ENCODE measurements at places on chromosomes 7 and 10.

DNA sequence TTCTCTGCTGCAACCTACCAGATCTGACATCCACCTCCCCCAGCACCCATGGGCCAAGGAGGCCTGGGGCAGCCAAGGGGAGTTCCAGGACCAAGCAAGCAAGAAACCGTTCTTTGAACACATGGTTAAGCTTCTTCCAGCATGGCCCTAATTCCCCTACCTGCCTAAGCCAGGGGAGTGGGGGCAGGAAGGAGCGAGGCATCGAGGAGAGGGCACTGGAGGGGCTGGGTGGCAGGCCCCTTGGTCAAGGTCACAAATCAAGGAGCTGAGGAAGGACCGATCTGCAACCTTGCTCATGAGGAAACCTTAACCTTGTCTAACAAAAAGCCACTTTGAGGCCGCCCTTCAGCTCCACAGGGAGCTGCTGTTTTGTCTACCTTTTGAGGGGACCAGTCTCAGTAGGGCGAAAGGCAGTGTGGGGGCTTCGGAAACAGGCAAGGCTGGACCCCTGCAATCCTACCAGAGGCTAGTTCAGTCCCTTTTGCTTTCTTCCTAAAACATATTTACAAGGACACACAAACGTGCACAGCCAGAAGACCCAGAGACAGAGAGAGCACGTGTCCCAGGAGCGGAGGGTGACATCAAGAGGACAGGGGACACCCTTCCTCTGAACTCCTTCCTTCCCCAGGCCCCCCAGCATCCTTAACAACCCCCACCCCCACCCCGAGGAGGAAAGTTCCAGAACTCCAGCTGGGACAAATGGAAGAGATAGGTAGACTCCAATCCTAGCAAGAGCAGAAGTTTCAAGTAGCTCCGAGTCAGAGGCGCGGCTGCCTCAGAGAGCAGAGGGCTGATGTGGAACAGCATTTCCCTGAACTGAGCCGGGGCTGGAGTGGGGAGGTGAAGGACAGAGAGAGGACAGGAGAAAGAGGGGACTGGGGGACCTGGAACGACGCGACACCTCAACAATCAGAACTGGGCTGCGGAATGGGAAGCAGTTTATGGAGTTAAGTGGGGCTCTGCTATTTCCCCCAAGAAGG is 28.2 kb downstream of the SPOCK2 start:
- no peak for DNase-seq

GRCh38 chr7:33959676-33960075 is 54.3 kb downstream of the BMPER start:
- DNase-seq, result no peak

- no peak for DNase-seq
Observed at GRCh38 chr10:61271127-61271780, 181.9 kb downstream of the TMEM26 start.

DNA sequence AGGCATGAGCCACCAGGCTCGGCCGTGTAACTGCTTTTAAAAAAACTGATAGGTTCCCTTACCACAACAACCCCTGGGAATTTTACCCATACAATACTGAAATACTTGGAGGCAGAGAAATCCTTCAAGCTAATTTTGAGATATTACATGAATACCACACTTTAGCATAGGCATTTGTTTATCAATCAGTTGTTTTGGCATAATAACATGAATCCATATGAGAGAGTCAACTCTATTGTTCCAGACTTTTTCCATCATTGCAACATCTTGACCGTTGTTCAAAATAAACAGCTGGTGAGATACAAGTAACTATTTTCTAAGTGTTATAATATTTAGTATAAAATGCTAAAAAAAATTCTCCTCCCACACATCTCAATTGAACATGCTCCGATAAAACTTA is 36.8 kb downstream of the LAMB4 start:
- no peak for DNase-seq

DNA sequence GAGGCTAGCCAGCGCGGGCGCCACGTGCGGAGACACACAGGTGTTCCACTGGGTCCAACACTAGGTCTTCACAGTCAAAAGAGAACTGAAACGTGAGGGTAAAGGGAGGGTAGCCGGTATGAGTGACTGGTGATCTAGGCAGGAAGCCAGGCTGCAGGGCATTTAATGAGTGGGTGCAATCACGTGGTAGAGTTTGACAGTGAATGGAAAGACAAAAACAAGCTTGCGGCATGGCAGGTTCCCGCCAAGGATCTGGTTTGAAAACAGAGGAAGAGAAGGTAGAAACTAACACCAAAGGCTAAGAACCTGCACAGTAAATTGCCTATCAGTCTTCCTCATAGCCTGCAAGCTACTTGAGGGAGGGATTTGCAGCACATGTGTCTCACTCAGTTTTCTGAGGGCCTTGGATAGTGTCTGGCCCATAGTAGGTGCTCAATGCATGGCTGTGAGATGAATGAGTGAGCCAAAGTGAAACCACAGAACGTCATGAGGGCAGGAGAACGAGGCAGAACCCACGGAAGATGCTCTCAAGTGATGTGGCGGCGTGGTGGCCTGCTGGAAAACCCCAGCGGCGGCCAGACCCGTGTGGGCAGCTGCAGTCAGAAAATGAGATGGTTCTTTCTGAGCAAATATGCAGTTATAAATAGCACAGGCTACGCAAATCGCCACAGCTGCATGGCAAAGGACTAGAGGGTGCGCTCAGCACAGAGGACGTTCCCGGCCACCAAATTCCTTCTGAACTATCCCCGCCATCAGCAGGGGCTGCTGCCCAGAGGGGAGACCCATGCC is 183.6 kb upstream of the NFE2L3 start:
- no peak for DNase-seq

GRCh38 chr7:9200626-9201025 is 767.2 kb downstream of the NXPH1 start:
- peak; percentile 75 for DNase-seq

GRCh38 chr10:56991591-56992069 is 630.6 kb upstream of the ZWINT start:
- DNase-seq, result no peak

DNA sequence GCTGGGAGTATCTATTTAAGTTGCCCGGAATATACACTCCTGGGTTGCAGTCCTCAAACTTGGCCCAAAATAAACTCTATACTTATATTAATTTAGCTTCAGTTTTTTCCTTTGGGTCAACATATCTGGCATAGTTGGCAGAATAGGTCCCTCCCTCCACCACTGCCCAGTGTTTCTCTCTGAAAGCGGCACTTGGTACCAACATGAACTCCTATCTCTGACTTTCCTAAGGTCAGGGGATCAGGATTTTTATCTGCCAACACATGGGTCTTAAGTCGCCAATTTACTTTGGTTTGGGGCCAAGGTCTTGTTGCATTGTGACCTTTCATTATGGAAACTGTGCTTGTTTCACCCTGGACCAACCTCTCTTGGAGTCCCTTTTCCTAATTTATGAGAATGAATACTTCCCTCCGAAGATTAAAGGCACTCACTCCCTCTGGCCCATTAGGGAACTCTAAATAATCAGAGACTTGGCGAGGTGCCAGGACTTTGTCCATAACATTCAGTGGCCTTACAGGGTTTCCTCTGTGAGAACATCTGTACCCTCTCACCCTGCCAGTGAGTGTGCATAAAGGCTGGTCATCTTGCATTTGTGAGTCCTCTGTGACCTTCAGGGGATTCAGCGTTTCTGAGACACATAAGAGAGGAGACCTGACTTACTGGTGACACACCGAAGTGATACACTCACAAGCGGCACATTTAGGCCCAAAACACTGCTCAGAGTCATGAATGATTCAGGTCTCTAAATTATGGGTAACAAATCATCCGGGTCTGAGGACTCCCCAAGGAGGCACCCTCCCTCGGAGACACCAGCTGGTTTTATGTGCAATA is 19.7 kb upstream of the FKBP9 start:
- DNase-seq, result peak; percentile 64

DNA sequence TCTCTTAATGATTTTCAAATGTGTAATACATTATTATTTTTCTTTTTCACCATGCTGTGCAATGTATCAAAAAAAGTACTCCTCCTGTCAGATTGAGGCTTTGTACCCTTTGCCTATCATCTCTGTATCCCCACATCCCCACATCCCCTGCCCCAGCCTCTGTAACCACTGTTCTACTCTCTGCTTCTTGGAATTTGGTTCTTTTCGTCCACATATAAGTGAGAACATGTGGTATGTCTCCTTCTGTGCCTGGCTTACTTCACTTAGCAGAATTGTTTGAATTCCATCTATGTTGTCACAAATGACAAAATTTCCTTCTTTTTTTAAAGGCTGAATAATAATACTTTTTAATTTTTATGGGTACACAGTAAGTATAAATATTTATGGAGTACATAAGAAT is 13.8 kb downstream of the TAF3 start:
- no peak for DNase-seq

DNA sequence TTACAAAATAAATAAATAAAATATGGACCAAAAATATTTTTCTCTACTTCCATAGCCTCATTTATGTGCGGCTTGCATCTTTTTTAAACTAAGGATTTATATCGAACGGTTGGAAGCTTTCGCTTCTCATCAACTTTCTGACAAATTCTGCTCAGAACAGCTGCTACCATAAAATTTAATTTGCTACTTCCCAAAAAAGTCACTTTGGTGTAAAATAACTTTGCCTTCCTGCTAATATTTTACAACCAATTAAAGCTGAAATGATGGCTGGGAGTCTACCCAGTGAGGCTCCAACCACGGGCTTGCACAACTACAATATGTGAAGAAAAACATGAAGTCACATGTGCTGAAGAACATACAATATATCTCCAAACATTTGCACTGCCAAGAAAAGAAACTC is 253.1 kb upstream of the NEBL start:
- DNase-seq, result no peak

- no peak for DNase-seq
Observed at GRCh38 chr10:133614830-133615580, 11.6 kb downstream of the FRG2B start.

- no peak for DNase-seq
Observed at GRCh38 chr10:22856444-22857074, 71.3 kb upstream of the ARMC3 start.

DNA sequence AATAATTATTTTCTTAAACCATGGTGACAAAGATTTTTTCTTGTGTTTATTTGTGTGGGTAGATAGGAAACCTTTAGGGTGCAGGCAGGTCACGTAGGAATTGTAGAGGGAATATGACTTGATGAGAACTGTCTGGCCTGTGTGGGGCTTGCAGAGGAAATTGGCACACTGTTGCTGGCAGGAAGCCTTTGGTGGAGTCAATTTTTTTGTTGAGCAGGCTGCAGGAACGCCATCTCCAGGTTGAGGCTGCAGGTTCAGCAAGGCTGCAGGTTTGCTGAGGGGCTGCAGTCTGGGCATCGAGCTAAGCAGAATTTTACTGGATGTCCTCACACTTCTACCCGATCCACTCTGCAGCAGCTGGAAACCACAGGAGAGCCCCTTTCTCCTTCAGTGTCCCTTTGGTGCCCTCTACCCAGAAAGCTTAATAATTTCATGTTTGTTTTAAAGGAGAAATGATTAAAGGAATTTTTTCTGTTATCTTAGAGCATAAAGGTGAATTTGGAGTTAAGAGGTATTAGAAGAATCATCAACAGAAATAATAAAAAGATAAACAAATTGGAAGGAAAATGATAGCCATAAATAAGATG is 37.0 kb downstream of the TBC1D12 start:
- DNase-seq, result no peak

GRCh38 chr10:110392868-110393740 is 88.4 kb upstream of the SMNDC1 start:
- DNase-seq, result no peak

DNA sequence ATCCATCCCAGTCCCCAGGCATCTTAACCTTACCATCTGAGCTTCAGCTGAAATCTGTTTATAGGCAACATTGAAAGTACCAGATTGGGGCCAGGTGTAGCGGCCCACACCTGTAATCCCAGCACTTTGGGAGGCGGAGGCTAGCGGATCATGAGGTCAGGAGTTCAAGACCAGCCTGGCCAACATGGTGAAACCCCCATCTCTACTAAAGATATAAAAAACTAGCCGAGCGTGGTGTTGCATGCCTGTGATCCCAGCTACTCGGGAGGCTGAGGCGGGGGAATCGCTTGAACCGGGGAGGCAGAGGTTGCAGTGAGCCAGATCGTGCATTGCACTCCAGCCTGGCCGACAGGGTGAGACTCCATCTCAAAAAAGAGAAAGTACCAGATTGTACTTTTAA is 39.0 kb downstream of the CRCP start:
- DNase-seq, result no peak

DNA sequence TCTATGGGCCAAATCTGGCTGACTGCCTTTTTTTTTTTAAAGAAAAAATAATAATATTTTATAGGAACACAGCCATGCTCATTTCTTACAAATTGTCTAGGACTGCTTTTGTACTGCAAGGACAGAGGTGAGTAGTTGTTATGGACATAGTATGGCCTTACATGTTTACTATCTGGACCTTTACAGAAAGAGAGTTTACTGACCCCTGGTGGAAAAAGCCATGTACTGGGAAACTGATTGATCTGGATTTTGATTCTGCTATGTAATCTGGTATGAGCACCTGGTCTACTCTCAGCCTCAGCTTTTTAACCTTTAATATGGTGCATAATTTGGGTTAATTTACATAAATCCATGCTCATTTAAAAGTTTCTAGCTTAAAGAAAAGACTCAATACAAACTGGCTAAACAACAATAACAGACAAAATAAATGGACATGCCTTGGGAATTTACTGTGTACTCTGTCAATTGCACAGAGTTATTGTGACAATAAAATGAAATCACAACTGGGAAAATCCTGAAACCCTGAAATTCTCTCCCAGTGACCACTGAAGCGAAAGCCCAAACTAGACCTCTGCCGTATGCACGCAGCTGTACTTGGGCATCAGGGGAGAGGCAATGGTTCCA is 260.7 kb downstream of the BMPER start:
- DNase-seq, result peak; percentile 13

DNA sequence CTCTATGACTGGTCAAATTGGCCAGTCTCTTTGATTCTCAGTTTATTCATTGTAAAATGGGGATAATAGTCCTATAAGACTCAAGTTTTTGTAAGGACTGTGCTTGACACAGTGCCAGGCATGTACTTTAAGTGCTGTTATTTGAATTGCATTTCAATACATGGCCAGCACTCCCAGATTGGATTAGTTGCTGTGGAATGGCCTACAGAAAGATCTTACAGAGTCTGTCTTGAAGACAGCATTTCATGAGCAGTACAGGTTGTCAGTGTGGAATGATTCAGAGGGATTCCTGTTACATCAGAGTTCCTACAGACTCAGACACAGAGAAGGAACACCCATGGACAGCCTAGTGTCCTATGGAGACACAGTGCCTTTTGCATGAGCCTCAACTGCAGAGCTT is 238.1 kb upstream of the BMPER start:
- DNase-seq, result no peak

- no peak for DNase-seq
Observed at GRCh38 chr7:39413636-39414223, 152.5 kb upstream of the YAE1 start.

- no peak for DNase-seq
Observed at GRCh38 chr10:51630640-51631005, 68.8 kb downstream of the CSTF2T start.

DNA sequence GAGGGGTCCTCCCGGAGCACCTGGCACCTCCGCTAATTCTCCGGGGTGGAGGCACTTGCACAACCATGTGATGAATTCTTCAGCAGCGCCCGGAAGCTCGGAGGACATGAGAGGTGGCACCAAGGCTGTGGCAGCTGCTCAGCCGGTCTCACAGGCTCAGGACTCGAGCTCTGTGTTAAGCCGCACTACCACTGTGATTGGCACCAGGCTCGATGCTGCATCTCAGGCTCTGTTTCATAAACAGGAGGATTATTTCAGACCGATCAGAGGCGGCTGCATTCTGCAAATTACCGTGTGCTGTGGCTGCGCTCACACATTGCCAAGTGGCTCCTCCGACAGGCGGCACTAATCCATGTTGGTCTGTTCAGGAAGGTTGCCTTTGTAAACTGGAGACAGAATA is 495.2 kb downstream of the DNAJB6 start:
- no peak for DNase-seq
